G401 (cell line): ENCODE measurements at places on chromosomes 16 and 17. TPM values are rescaled to one million over a fixed set of nuclear protein-coding genes. Genes with fewer than 3 reads are reported as not detected.

- DNase-seq, result no peak
Measured at GRCh38 chr17:5699814-5700213, 115.5 kb upstream of the NLRP1 start.

DNA sequence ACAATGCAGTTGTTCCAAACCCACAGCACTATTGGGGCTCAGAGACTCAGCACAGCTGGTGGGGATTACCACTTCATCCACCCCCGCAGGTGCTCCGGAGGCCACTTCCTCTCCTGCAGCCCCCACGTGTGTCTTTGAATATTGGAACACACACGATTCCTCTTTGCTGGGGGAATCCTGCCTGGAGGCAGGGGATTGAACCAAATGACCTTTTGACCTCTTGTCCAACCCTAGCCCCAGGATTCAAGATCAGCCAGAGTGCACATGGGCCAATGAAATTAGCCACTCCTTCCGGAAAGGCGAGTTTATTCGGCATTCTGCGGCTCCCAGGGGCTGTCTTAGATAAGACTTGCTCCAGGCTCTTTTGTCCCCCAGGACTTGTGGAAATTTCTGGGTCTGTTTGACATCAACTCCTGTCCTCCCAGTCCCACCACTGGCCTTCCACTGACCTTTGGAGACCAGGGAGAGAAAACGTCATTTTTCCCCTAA lies 350.2 kb downstream of the FOXL1 start:
- no peak for DNase-seq

DNA sequence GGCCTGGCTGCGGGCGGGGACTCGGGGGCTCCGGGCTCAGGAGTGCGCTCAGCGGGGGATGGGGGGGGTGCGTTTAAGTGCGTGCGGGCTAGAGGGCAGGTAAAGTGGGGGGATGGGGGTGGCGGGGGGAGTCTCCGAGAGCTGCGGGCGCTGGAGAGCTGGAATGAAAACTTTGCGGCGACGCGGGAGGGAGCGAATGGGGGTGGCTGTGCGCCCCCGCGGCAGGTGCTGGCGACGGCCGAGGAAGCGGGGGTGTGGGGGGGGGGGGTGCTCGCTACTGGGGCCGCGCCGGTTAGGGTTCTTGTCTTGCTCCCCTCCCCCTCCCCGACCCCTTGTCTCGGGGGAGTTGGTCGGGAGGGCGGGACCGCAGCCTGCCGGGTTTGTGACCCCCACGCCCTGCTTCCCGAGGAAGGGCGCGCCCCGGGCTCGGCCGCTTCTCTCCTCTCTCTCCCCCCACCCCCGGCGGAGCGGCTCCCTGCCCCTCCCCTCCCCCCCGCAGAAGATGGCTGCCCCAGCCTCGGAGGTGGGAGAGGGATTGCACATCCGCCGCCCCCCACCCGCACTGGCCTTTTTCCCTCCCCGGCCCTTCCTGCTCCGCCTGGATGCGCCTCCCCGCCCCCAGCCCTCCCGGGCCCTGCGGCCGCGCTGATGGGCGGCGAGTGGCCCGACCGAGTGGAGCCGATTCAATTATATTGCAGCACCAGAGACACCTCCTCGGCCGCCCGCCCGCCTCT lies 649 bp downstream of the GSE1 start:
- DNase-seq, result peak; percentile 53

GRCh38 chr17:13027246-13027645 lies 9.4 kb upstream of the ELAC2 start:
- no peak for DNase-seq

DNA sequence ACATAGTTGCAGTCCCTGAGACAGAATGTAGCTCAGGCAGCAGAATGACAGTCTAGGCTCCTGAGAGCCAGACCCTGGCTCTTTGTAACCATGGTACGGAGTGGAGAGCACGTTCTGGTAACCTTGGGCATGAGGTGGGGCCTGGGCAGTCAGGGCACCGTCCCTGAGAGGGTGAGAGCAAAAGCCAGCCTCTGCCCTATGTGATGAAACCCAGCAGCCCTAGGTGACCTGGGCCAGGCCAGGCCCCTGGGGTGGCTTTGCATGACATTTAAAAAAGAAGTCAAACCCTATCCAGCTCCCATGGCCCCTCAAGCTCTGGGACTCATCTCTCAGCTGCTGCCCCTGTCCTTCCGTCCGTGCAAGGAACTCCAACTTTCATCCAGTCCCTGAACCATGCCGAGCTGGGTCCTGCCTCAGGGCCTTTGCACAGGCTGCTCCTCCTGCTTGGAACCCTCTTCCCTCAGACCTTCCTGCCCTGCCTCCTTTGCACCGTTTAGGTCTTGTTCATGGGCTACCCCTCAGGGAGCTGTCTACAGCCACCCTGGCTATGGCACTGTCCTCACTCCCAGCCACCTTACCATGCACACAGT lies 188.6 kb downstream of the NTN1 start:
- no peak for DNase-seq

Gene TAT
- not detected in 2 replicates for total RNA-seq
